GM12864 (cell line): ENCODE measurements at places on chromosomes 11 and 22.

GRCh38 chr11:73465023-73465675 is 89.0 kb downstream of the RELT start:
- DNase-seq: no peak

GRCh38 chr11:58844361-58845005 is at the start of gene GLYATL2:
Gene GLYATL2 (minus strand): TSS chr11:58844704. CDS start chr11:58839612, 5,092 bp downstream.
- DNase-seq: no peak

DNA sequence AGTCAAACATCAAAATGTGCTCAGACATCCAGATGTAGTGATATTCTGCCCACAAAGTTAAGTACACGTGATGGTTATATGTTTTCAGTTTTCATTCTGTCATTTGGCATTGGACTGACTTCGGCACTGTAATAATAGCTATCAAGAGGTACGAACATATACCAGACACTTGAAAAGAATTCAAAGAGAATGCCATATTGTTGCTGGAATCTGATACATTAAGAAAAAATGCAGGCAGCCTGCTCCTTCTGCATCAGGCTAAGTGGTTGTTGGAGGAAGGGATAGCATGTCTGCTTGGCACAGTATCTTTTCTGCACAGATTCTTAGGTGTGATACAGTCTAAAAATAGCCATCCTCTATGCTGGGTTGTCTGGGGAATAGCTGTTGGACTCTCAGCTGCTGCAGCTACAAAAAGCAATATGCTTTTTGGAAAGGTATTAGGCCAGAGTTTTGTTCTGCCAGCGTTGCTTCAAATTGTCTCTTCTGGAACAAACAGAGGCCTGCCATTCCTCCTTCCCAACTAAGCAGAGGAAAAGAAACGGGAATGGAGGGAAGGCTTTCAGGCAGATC is 892.6 kb downstream of the TBC1D22A start:
- DNase-seq: no peak

DNA sequence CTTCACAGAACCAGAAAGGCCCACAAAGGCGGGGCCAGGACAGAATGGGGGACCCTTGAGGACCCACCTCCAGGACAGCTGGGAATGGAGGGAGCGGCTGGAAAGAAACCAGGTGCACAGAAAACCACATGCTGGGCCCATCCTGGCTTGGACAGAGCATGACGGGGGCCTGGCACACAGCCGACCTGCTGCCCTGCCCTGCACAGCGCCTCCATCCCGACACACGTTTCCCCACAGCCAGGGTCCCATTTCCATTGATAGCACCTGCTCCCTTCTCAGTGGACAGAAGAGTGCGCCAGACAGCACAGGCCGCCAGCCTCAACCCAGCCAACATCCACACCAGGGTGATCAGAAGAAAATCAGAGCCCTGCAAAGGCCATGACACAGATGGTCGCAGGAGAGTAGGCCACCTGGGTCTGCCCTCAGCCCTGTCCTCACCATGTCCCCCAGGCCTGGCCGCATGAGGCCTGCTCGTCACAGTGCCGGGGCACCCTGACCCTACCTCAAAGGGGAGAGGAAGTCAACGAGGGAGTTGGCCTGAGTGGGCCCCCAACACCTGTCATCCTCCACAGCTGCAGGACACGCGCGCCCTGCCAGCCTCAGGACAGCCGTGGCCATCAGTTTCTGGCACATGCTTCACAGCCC is 28.1 kb downstream of the BRD1 start:
- DNase-seq: no peak

- no peak for DNase-seq
Measured at GRCh38 chr11:69916806-69917387, 97.7 kb upstream of the FGF3 start.

- DNase-seq: no peak
Measured at GRCh38 chr11:22221143-22221542, 28.3 kb downstream of the ANO5 start.

GRCh38 chr11:95567685-95568084 is 221.9 kb downstream of the FAM76B start:
- no peak for DNase-seq
